Myocyte (in vitro differentiated cells): ENCODE measurements at places on chromosomes 1 and 21. TPM values are rescaled to one million over a fixed set of nuclear protein-coding genes. Genes with fewer than 3 reads are reported as not detected.

DNA sequence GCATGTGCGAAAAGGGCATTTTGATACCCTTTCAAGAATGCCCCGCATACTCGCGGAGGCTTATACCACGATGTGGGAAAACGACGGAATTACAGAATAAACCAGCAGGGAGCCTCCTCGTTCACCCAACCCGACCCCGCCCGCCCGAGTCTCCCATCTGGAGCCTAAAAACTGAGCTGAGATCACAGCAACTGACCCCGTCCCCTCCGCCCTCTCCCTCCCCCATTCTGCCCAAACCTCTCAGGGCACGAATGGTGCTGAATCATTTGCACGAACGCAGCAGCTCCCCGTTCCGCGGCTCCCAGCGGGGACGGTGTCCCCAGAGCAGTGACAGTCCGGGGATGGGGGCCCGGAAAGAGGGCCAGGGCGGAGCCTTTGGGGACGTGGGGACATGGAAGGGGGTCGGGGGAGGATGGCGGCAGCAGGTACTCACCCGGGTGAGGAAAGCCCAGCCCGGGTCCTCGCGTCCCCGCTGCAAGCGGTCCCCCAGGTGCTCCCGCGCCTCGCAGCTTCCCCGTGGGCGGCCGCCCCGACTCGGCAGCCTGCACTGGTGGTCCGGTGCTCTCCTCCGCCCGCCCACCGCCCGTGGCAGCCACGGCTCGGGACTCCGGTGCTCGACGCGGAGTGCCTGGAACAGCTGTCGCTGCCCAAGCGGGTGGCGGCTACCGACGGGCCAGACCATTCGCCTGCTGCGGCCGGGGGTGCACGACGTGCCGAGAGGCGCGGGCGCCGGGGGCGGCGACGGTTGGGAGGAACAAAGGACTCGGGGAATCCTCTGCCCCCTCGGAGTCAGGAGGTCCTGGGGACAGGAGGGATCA lies at the start of gene TTLL7:
TTLL7 (minus strand) TSS at position 635 of the 818 bp plus-strand sequence. CDS start 46,921 bp downstream, outside the sequence.
- DNase-seq = peak; percentile 91

- DNase-seq = no peak
These were observed 38.8 kb upstream of the CTBS start for GRCh38 chr1:84613026-84613425.

DNA sequence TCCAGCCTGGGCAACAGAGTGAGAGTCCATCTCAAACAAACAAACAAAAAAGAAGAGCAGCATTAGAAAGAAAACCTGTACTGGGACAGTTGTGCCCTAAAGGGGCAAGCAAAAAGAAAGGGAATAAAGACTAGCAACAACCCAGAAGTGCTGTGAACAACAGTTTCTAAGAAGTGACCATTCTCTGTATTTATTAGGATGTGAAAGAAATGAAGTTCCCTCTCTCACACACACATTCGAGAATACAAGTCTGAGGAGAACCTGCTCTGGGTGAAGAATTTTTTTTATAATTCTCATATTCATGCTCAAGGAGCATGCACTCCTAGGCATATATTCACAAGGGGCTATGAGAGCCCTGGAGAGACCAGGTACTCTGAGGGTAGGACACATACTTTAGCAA lies 59.5 kb upstream of the LRRC8D start:
- no peak for DNase-seq

Gene CHRM3
- total RNA-seq = 1.3 and 1.8 TPM in 2 replicates

DNA sequence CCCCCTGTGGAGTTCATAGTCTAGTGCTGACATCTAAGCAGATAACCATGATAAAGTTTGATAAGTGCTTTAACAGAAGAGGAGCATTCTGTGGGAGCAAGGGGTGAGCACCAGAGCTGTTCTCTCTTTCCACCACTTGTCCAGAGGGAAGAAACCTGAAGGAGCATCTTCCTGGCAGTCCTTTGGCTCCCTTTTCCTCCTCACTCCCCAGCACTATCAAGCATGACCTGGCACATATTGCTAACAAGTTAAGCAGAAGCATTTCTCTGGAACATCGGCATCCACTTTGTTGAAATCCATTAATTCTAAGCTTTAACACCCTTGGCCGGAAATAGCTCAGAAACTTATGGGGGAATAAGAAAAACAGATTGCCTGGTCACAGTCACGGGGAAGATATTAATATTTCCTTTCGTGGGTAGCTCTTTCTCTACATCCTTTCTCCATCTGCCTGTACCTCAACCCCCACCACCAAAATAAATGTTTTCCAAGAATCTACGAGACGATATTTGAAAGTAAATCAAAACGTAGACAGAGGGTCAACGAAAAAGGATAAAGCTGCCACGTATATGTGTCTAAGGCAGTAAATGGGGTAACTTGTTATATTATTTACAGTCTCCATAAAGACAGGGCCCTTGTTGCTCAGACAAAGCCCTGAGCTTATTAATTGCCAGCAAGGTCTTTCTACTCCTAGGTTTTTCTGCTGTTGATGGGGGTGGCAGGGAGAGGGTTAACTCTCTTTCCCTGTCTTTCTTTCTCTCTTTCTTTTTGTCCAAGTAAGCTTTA lies 351.4 kb downstream of the NUF2 start:
- no peak for DNase-seq

- DNase-seq = peak; percentile 41
These were observed 3.1 kb downstream of the FUCA1 start for GRCh38 chr1:23864801-23865542.

DNA sequence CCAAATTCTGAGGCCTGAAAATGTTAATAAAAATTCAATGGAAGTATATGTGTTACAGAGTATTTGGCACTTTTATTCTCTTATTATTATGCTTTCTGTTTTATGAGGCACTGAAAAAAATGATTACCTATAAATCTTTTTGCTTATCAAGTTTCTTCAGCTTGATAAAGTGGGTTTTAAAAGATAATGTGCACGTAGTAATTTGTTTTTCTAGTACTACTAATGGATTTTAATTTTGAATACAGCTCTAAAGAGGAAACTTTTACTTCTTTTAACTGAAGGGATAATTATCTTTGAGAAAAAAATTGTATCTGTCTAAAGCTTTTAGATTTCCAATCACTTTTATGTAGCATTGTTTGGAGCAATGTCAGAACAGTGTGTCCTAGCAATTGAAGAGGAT lies 211.4 kb upstream of the L1TD1 start:
- DNase-seq = no peak

Gene CCDC27
- not detected in 2 replicates for total RNA-seq

Gene ZMYND12
- total RNA-seq = not detected in 2 replicates

DNA sequence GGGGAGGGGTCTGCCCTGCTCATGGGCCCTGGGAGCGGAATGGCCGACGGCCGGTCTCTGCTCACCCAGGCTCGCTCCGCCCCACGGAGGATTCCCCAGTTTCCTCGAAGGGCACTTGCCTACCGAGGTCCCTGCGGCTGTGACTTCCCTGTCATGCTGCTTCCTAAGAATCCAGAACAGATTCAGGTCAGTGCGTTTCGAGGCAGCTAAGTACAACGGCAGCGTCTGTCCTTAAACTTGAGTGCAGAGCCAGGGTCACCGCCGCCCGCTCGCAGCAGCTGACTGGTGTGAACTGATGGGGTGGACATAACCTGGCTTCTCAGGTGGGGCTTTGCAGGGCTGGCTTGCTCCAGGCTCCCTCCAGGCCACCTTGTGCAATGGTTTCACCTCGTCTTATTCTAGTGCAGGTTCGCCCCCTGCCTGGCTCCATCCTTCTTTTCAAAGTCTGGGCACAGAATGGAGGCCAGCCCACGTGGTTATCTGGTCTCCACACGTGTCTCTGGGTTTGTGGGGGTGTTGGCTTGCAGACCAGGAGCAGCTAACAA lies 7.6 kb upstream of the C1orf174 start:
- no peak for DNase-seq
